Tracheal epithelial cell (primary cell): ENCODE measurements at places on chromosomes 4 and X. TPM values are rescaled to one million over a fixed set of nuclear protein-coding genes. Genes with fewer than 3 reads are reported as not detected.

Gene CCDC149
- total RNA-seq, result 1.9 and 2.7 TPM in 2 replicates

Gene AKAP4
- not detected in 2 replicates for total RNA-seq

Gene TRO
- 2.4 TPM in 1 of 2 replicates, not detected in the other for total RNA-seq

Gene BBS7
- total RNA-seq, result 19.0 and 19.8 TPM in 2 replicates
